ENCODE measurements at places on chromosomes 12 and 14. TPM values are rescaled to one million over a fixed set of nuclear protein-coding genes. Genes with fewer than 3 reads are reported as not detected.

GRCh38 chr12:98514982-98515286, 456 bp upstream of the TMPO start:
- peak overlapping the region; percentile 84 for H3K27ac ChIP-seq
- H3K4me1 ChIP-seq, result no peaks in the 10 kb centered on the region
- H3K36me3 ChIP-seq, result no peaks in the 10 kb centered on the region
- peak; percentile 51 for DNase-seq
- no peaks in the 10 kb centered on the region for H3K27me3 ChIP-seq

- no peak overlapping the region for H3K4me3 ChIP-seq
- peaks cover 4% of the 10 kb centered on the region for H3K4me1 ChIP-seq
- no peaks in the 10 kb centered on the region for H3K27me3 ChIP-seq
- no peak for DNase-seq
- H3K27ac ChIP-seq, result no peak overlapping the region
- no peaks in the 10 kb centered on the region for H3K36me3 ChIP-seq
These were observed 297.5 kb upstream of the PRKD1 start for GRCh38 chr14:30225176-30225575.

DNA sequence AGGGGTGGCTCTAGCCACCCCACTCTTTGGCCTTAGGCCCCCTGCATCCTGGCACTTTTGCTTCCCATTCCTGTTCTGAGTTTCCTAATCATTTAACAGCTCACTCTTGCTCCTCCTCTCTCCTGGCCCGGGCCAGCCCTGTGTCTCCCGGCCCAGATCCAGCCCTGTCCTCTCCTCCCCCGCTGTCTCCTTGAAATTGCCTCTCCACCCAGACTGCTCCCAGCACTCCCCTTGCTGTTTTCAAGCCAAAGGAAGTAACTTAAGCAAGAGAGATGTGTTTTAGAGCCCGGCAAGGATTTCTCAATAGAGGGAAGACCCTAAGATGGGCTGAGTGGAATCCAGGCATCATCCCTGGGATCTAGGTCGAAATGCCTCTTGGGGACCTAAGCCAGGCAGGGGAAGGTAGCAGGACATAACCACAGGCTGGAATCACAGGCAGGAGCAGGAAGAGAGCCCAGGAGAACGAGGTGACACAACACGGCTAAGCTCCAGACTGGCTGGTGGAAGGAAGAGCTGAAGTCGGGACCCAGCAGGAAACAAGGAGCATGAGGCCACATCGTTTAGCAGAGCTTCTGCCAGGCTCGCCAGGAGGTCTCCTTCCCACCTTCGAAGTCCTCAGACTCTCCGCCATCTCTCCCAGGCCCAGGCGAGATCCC, 2.0 kb upstream of the LRP1-AS start:
- H3K27me3 ChIP-seq, result no peaks in the 10 kb centered on the region
- H3K27ac ChIP-seq, result no peak overlapping the region
- DNase-seq, result no peak
- H3K4me1 ChIP-seq, result peaks cover 59% of the 10 kb centered on the region

DNA sequence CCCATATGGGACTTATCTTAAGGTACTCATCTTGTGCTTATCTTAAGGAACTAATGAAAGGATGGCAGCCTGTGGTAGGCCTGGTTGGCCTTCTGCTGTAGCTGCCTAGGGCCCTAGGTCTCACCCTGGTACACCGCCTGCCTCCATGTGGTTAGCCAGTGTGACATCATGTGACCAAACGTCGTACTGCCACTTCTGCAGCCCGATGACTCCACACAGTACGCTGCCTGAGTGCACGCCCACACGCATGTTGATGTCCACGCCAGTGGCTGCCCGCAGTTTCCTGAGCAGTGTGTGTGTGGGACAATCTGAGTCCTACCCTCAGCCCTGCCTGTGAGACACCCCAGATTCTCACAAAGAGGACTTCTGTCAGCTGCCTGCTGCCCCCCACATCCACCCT, 5.1 kb downstream of the ADCY4 start:
- no peak overlapping the region for H3K27ac ChIP-seq
- H3K27me3 ChIP-seq, result peaks cover 9% of the 10 kb centered on the region
- H3K36me3 ChIP-seq, result no peaks in the 10 kb centered on the region
- DNase-seq, result no peak

The NID2 gene
- polyA plus RNA-seq, result 15.9 TPM

GRCh38 chr12:84804691-84805473, 107.7 kb downstream of the SLC6A15 start:
- H3K4me3 ChIP-seq, result no peak overlapping the region
- no peak for DNase-seq
- no peak overlapping the region for H3K27ac ChIP-seq
- H3K27me3 ChIP-seq, result no peaks in the 10 kb centered on the region
- no peaks in the 10 kb centered on the region for H3K4me1 ChIP-seq

DNA sequence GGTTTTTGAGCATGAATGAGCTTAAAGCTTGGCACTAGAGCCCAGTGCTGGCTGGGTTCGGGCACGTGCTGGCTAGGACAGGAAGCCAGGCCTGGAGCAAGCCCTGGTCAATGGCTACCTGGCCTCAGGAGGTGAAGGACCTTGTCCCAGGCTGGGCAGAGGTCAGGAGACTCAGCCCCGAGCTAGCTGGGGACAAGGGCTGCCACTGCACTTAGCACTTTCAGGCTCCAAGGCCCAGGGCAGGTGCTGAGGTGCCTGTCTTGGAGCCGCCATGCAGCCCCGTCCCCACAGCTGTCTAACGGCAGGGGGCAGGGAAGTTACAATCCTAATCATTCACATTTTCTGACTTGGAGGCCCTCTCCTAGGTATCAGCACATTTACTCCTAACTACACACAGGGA, 4.3 kb upstream of the AQP6 start:
- no peaks in the 10 kb centered on the region for H3K27me3 ChIP-seq
- H3K4me1 ChIP-seq, result peaks cover 28% of the 10 kb centered on the region
- peak; percentile 8 for DNase-seq
- no peaks in the 10 kb centered on the region for H3K36me3 ChIP-seq

DNA sequence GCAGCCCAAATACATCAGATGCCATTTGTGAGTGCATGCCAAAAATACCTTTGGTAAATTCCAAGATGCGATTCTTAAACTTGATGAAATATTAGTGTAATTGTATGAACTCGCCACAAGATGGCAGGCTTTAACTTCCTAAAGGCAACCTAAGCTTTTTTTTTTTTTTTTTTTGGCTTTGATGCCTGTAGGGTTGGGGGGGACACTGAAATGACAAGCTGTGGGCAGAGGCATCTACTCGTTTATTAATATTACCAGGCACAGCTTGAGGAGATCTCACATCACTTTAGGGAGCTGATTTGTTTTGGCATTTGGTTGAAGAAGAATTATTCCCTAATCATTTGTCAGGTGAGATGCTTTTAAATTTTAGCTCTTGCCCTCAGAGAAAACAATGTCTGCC, 126.7 kb upstream of the CCDC196 start:
- no peaks in the 10 kb centered on the region for H3K36me3 ChIP-seq
- H3K4me1 ChIP-seq, result no peaks in the 10 kb centered on the region
- H3K4me3 ChIP-seq, result no peak overlapping the region
- DNase-seq, result peak; percentile 45

GRCh38 chr12:30902001-30902400, 24.5 kb upstream of the TSPAN11 start:
- H3K27ac ChIP-seq, result no peak overlapping the region
- no peak overlapping the region for H3K4me3 ChIP-seq
- DNase-seq, result no peak
- H3K4me1 ChIP-seq, result no peaks in the 10 kb centered on the region

DNA sequence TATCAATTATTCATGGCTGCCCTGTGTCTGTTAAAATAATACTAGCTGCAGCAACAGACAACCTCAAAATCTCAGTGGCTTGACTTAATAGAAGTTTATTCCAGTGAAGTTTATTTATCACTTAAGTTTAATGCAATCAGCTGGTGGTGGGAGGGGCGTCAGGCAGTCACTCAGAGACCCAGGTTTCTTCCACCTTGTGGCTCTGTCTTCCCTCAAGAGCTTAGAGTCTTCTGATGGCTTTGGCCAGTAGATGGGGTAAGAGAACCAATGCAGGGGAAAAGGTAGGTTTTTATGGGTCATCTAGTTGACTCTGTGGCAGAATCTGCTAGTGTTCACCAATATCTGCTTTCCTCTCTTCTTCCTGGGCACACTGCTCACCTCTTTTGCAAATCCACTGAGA, 668.9 kb downstream of the AACS start:
- H3K27ac ChIP-seq, result no peak overlapping the region
- H3K4me3 ChIP-seq, result no peak overlapping the region
- H3K27me3 ChIP-seq, result no peaks in the 10 kb centered on the region
- no peaks in the 10 kb centered on the region for H3K36me3 ChIP-seq

The TAS2R7 gene
- polyA plus RNA-seq, result not detected

- no peak overlapping the region for H3K27ac ChIP-seq
- H3K4me3 ChIP-seq, result no peak overlapping the region
- no peaks in the 10 kb centered on the region for H3K36me3 ChIP-seq
- no peaks in the 10 kb centered on the region for H3K4me1 ChIP-seq
- no peak for DNase-seq
- H3K27me3 ChIP-seq, result no peaks in the 10 kb centered on the region
These were observed 55.6 kb downstream of the SYNE3 start for GRCh38 chr14:95460647-95461478.

DNA sequence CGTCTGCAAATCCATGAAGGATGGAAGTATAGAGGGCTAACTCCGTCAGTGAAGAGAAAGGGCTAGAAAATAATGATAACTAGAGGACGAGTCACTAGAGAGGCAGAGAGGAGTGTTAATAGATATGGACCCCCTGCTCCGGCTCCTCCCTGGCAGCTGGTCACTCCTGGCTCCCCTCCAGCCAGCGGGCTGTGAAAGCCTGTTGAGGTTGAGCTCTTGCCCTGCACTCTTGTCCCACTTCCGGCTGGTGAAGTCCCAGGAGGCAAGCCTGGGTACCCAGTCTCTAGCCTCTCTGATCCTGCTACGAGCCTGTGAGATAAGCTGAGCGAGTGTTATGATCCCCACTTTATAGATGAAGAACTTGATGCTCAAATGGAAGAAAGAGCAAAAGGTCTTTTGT, 90.3 kb downstream of the RFX4 start:
- no peaks in the 10 kb centered on the region for H3K4me1 ChIP-seq
- peak; percentile 15 for DNase-seq
- no peaks in the 10 kb centered on the region for H3K27me3 ChIP-seq
- no peak overlapping the region for H3K4me3 ChIP-seq
- no peaks in the 10 kb centered on the region for H3K36me3 ChIP-seq

The LMO3 gene
- polyA plus RNA-seq, result not detected

- no peaks in the 10 kb centered on the region for H3K36me3 ChIP-seq
- no peak overlapping the region for H3K27ac ChIP-seq
- DNase-seq, result no peak
- H3K4me3 ChIP-seq, result no peak overlapping the region
These were observed 249.2 kb downstream of the NELL2 start for GRCh38 chr12:44626883-44627282.

- no peaks in the 10 kb centered on the region for H3K27me3 ChIP-seq
- no peak overlapping the region for H3K27ac ChIP-seq
- H3K4me3 ChIP-seq, result no peak overlapping the region
- DNase-seq, result no peak
These were observed 20.1 kb downstream of the SUSD6 start for GRCh38 chr14:69631509-69631908.

The P2RX4 gene
- polyA plus RNA-seq, result 32.2 TPM

The JAG2 gene
- 1.7 TPM for polyA plus RNA-seq

GRCh38 chr14:71776471-71777360, 155.5 kb upstream of the RGS6 start:
- no peaks in the 10 kb centered on the region for H3K27me3 ChIP-seq
- H3K36me3 ChIP-seq, result no peaks in the 10 kb centered on the region
- no peak overlapping the region for H3K4me3 ChIP-seq
- no peak for DNase-seq
- H3K27ac ChIP-seq, result no peak overlapping the region

DNA sequence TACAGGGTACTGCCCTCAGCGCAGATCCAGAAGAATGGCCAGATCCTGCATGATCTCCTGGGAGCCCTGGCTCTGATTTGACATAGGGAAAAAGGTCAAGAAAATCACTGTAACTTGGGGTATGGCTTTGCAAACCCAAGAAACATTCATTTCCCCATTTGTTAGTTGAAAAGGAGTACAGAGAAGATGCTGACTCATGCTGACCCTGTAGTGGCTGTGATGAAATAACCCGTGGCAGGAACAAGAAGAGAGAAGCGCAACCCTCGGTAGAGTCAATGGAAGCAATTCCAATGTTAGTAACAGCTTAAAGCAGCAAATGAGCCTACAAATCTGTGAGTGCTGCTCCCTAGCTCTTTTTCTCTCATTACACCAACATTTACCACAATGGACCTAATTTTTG, 281.6 kb upstream of the NPAS3 start:
- H3K27ac ChIP-seq, result no peak overlapping the region
- H3K27me3 ChIP-seq, result no peaks in the 10 kb centered on the region
- H3K4me1 ChIP-seq, result no peaks in the 10 kb centered on the region

- no peaks in the 10 kb centered on the region for H3K36me3 ChIP-seq
- H3K27me3 ChIP-seq, result no peaks in the 10 kb centered on the region
- H3K4me3 ChIP-seq, result no peak overlapping the region
These were observed 85.5 kb downstream of the STAB2 start for GRCh38 chr12:103672401-103673119.

DNA sequence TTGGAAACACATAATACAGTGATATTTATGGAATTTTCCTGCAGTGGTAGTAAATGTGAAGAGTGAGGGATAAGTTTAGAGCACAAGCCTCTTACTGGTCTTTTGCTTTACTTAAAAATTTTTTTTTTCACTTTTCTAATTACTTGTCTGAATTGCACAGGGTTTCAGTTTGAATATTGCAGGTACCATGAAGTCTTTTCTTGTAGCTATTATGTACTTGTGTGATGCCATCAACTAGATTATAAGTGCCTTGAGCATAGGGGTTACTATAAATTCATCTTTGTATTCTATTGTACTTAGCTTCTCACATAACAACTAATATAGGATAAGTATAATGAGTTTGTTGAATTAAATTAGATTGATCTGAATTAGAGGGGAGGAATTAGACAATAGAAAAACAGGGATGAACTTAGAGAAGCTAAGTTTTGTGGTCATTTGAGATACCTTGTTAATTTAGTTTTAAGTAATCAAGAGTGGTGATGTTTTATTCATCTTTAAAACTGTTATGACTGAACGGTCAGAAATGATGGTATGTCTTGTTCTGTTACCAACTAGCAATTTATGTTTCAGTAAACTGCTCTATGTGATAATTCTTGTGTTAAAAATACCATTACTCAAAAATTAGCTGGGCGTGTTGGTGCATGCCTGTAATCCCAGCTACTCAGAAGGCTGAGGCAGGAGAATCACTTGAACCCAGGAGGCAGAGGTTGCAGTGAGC, 42.1 kb downstream of the CCDC91 start:
- no peaks in the 10 kb centered on the region for H3K27me3 ChIP-seq
- no peak for DNase-seq
- no peak overlapping the region for H3K4me3 ChIP-seq

The PROX2 gene
- polyA plus RNA-seq, result not detected

The CHGA gene
- 5.6 TPM for polyA plus RNA-seq
